ENCODE measurements at places on chromosomes 4 and X.

- DNase-seq = peak; percentile 40
Observed at GRCh38 chr4:183097231-183098018, 1.6 kb upstream of the WWC2 start.

DNA sequence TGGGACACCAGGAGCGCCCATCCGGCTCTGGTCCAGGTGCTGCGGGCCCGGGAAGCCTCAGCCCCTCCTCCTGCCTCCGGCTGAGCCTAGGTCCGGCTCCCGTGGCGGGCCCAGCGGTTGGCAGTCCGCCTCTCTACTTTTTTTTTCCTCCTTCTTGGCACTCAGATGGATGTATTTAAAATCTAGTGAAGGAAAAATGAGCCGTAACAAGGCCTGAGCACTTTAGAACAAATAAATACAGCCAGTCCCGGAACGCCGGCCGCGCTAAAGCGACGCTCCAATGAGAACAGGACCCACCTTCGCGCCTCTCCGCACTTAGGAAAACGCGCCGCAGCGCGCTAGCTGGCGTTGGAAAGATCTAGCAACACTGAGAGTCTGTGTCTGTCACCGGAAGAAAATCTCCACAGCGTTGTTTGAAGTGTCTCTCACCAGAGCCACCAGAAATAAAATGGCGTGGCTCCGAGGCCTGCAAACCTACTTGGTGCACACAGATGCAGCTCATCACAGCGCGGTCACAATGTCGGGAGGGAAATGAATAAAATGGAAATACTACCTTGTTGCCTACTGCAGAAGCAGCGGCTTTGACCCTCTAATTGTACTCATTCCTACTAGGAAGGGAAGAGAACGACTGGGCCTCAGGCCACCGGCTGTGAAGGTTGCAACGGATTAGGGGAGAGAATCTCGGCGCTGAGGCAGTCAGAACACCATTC lies 4.7 kb downstream of the NEUROG2 start:
- no peak for DNase-seq

- DNase-seq = no peak
Observed at GRCh38 chr4:128573781-128574508, 235.6 kb upstream of the JADE1 start.

- DNase-seq = no peak
Observed at GRCh38 chr4:15145709-15146108, 143.4 kb downstream of the CPEB2 start.

DNA sequence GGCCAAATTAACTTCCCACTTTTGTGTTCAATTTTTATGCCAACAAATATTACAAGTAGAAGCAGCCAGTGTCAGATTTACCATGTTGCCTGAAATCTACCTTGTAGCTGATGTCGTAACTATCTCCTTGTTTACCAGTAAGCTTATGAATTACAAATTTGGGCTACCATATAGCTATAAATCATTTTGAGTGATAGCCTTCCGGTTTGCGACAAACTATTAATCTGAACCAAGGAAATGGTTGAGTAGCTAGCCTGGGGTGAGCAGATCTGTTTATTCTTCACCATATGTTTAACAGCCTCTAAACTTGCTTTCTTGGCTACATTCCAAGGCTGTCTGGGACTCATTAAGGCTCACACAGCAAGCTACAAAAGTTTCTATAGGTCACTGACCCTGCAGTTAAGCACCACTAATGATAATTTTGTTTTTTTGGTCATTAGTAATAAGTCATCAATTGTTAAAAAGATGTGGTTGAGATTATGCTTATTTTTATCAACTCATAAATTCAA lies 218.7 kb upstream of the SPOCK3 start:
- no peak for DNase-seq

DNA sequence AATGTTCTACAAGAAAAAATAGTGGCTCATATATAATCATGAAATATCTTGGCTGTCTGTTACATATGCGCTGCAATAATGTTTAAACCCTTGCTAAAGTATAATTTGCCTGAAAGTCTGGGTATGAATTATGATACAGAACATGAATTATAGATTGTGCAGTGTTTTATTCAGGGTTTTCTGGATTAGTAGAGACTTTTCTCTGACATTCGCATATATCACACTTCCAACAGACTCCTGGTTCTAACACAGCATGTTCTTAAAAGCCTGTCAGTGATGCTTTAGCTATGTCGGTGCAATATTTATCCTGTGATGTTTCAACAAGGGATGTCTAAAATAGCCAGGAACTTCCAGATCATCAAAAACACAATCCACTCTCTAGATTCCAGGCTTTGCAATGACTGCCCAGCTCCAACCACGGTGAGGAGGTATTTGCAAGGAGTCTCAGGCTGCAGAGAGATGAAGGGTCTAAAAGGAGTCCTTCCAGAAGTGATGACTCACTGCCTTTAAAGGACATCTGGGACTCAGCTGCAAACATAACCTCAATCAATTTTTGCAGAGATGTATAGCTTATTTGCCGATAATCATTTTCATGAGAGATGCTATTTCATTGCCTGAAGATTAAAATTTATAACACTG lies 69.4 kb downstream of the RWDD4 start:
- DNase-seq = no peak

- DNase-seq = no peak
Observed at GRCh38 chr4:166075599-166075998, 202.6 kb downstream of the TLL1 start.

DNA sequence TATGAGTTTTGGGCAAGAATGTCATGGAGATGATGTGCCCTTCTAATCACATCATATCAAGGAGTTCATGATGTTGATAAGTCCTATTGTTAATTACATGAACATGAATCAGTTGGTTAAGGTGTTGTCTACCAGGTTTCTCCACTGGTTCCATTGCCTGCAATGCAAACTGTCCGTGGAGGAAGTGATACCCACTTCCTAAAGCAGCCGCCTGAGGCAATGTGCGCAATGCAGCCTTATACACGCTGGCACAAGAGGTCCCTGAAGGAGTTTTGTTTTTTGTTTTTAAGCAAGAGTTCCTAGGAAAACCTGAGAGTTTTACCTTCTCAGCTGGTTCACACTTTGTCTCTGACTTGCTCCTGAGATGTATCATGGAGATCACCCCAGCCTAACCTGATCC lies 5.9 kb upstream of the GPKOW start:
- no peak for DNase-seq

GRCh38 chr4:143254491-143255226 lies 69.9 kb downstream of the USP38 start:
- DNase-seq = no peak

GRCh38 chr4:115537387-115537786 lies 424.0 kb upstream of the NDST4 start:
- DNase-seq = no peak

GRCh38 chrX:96211953-96212352 lies 472.7 kb upstream of the DIAPH2 start:
- DNase-seq = no peak

- no peak for DNase-seq
Observed at GRCh38 chrX:6002056-6002455, 226.6 kb downstream of the NLGN4X start.

Measured in liver (tissue), 10 donors.